ENCODE measurements at places on chromosomes 11 and 22.

DNA sequence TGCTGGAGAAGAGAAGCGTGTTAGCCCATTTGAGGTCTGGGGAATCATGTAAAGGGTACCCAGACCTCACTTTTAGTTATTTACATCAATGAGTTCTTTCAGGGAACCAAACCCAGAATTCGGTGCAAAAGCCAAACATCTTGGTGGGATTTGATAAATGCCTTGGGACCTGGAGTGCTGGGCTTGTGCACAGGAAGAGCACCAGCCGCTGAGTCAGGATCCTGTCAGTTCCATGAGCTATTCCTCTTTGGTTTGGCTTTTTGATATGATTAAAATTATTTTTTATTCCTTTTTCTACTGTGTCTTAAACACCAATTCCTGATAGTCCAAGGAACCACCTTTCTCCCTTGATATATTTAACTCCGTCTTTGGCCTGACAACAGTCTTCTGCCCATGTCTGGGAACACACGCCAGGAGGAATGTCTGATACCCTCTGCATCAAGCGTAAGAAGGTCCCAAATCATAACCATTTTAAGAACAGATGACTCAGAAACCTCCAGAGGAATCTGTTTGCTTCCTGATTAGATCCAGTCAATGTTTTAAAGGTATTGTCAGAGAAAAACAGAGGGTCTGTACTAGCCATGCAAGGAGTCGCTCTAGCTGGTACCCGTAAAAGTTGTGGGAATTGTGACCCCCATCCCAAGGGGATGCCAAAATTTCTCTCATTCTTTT is 65.2 kb downstream of the ALX4 start:
- DNase-seq: no peak

GRCh38 chr11:2912498-2912897 is 16.7 kb downstream of the PHLDA2 start:
- no peak for DNase-seq

DNA sequence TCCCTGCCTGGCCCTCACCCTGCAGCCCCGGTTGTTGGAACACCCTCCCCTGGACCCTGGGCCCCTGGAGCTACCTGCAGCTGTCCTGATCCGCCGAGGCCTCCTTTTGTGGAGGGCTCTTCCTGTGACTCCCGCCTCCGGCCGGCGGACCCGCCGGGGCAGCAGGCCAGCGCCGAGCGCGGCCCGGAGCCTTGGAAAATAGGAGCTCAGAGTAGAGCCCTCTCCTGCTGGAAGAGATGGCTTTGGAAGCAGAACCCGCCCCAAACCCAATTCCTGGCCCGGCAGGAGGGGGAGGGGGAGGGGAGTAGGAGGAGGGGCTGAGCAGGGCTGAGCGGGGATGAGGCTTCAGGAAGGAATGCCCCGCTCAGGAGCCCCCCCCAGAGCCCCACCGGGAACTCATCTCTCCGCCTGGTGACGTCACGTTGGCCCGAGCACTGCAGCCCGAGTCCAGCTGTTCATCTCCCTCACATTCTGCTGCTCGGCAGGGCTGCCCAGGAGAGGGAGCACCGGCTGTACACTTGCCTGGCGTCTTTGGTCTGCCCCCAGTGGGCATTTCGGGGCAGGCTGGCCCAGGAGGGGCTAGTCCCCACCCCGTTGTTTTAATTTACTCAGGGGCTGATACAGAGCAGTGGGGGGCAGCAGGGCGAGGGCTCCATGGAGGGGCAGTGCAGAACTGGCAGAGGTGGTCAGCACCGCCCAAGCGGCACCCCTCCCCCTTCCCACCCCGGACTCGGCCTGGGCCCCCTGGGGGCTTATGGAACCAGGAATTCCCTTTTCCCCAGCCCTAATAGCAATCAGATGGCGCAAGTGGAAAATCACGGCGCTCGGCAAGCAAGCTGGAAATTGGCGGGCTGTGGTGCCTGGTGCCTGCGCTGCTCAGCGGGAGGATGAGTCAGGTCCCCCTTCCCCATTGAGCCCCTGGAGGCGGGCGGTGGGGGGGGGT is at the start of gene MRGPRF:
TSS of gene MRGPRF (minus strand) at position 238 of the 943 bp plus-strand sequence. CDS start 3,345 bp downstream, outside the sequence.
- no peak for DNase-seq

GRCh38 chr11:7657306-7658025 is 15.8 kb downstream of the CYB5R2 start:
- peak; percentile 31 for DNase-seq

Measured in NCI-H187 (cell line).